ENCODE measurements at places on chromosomes 16 and 17.

DNA sequence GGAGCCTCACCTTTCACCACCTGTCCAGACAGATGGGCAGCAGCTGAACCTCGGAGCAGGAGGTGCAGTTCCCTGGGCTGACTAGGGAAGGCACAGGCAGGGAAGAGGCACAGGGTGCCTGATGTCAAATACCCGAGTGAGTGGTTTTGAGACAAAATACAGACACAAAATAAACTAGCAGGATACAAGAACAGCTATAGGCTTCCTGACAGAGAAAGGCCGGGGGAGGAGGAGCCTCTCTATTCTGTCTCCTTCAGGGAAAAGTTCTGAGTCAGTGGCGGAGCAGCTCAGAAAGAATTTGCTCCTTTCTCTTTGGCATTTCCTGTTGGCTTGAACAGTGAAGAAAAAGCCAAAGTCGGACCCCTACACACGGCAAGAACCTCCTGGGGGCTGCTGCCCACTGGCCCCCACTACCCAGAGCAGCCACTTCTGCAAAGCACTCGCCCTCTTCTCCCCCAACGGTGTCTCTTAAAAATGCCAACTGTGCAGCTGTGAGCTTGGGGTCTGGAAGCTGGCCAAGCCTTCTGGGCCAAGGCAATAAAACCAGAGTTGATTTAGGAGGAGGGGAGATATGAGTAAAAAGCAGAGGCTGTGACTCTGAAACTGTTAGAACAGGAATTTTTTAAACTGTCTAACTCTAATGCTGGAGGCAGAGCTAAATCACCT lies 14.4 kb upstream of the FAAP100 start:
- DNase-seq, result peak; percentile 72

DNA sequence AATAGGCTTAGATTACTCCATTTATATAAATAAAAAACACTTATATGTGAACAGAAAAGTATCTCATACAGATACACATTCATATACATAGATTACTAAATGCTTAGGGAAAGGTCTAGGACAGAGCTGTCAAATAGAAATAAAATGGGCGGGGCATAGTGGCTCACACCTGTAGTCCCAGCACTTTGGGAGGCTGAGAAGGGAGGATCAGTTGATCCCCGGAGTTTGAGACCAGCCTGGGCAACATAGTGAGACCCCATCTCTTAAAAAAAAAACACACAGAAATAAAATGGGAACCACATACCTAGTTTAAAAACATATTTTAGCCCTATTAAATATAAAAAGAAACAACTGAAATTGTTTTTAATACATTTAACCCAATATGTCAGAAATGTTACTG lies 58.9 kb downstream of the CFDP1 start:
- no peak for DNase-seq

DNA sequence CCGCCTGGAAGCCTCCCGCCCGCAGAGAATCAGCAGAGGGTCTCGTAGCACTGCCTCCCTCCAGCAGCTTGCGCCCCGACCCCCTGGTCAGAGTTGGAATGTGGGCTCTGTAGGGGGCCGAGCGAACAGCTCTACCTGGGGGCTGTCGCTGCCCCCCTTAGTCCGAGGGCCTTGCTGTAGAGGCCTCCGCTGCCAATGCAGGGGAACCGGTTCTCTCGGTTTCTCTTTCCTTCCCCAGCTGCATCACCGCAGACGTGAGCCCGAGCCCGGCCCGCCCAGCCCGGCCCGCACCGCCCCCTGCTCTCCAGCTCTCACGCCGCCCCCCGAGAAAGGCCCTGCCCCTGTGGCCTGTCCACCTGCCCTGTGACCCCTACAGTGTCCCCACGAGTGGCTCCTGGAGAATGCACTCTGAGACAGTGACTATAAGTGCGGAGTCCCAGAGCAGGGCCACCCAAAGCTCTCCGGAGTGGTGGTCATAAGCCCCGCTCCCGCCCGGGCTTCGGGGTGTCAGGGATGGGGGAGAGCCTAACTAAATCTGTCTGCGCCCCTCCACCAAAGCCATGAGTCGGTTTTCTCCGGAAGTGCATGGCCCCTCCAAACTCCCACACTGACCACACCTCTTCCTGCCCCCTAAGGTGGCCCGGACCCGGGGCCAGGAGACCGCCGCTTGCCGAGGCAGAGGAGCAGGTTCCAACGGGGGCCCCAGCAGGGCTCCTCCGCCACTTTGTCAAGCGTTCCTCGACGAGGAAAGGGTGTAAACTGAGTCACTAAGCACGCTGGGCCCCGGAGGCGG lies 1.7 kb downstream of the ARHGAP27 start:
- DNase-seq, result no peak

- DNase-seq, result no peak
Observed at GRCh38 chr16:12458591-12459358, 344.9 kb downstream of the CPPED1 start.

- no peak for DNase-seq
Observed at GRCh38 chr17:17042384-17042736, at the start of gene MPRIP. Gene MPRIP, plus strand, starts transcription at chr17:17042457. Its CDS starts 392 bp downstream, at chr17:17042849.

DNA sequence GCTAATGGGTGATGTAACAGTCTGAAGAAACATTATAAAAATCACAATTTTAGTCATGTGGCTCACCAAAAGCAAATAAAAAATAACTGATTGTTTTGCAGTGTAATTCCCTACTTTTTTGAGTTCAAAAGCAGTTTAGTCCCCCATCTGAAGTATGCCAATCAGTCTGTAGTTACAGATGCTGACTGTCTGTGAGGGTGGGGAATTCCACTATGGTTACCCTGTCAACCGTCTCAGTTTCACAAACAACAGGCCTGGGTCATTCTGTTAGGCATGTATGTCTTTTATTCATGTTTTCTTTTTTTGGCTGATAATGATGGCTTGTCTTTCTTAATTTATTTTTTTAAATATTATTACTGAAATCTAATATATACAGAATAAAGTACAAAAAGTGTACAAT lies 69.3 kb downstream of the STXBP4 start:
- DNase-seq, result no peak

- DNase-seq, result no peak
Observed at GRCh38 chr17:71792966-71793365, 327.9 kb upstream of the SOX9 start.

DNA sequence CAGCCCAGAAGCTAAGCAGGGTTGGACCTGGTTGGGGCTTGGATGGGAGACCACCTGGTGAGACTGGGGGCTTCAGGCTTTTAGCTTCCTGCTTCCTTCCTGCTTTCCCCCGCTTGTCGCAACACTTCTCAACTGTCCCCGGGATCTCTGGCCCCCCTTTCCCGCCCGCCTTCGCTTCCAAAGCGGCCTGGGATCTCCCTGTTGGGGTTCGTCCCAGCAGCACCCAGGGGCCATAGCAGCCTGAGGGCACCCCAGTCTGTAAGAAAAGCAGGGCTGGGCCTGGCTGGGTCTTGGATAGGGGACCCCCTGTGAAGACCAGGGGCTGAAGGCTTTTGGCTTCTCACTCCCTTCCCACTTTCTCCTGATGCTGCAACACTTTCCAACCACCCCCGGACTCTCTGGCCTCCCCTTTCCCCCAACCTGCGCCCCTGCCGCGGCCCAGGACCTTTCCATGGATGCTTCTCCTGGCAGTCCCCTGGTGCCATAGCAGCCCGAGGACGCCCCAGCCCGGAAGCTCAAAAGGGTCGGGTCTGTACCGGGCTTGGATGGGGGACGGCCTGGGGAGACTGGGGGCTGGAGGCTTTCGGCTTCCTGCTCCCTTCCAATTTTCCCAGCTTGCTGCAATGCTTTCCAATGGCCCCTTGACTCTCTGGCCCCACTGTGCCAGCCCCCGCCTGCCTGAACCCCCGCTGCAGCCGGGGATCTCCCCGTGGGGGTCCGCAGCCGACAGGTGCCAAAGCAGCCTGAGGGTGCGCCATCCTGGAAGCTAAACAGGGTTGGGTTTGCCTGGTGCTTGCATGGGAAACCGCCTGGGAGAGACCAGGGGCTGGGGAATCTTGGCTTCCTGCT lies 2276.2 kb downstream of the TP53TG3F start:
- no peak for DNase-seq

- DNase-seq, result no peak
Observed at GRCh38 chr17:69900829-69901228, 174.2 kb upstream of the KCNJ16 start.

DNA sequence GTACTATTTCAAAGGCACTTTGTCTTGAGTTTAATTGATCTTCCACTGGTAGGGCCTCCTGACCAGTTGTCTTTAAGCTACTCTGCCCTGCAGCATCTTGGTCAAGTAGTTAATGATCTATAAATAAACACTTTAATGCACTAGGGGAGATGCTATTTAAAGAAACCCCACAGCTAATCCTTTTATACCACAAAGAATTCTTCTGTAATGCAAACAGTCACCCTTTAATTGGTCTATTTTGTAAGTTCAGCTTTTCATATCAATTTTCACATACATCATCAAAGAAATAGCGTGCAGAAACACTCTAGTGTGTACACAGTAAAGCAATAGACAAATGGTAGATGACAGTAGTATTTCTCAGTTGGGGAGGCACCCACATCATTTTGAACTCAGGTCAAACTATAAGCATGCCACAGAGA lies 70.3 kb downstream of the PMP22 start:
- no peak for DNase-seq

GRCh38 chr16:54493594-54493993 lies 207.0 kb upstream of the IRX3 start:
- DNase-seq, result no peak

GRCh38 chr17:48351911-48352332 lies 78.1 kb downstream of the SKAP1 start:
- DNase-seq, result no peak

- no peak for DNase-seq
Observed at GRCh38 chr17:65584604-65585521, 23.4 kb upstream of the AXIN2 start.

DNA sequence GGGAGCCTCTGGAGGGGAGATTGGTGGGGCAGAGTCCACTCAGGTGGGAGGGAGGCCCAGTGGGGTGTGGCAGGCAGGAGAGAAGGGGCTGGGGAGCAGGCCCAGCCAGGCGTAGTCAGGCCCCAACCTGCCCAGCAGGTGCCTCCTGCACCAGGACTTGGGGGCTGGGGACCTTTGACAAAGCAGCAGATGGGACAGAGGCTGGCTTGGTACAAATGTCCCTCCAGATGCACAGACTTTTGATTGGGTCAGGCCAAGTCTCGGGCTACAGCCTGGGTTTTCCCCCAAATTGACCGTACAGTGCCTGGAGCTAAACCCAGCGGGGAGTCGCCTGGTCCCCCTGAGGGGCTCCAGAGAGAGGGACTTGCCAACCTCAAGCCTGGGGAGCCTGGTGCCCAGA lies 411 bp downstream of the GGT6 start:
- no peak for DNase-seq

DNA sequence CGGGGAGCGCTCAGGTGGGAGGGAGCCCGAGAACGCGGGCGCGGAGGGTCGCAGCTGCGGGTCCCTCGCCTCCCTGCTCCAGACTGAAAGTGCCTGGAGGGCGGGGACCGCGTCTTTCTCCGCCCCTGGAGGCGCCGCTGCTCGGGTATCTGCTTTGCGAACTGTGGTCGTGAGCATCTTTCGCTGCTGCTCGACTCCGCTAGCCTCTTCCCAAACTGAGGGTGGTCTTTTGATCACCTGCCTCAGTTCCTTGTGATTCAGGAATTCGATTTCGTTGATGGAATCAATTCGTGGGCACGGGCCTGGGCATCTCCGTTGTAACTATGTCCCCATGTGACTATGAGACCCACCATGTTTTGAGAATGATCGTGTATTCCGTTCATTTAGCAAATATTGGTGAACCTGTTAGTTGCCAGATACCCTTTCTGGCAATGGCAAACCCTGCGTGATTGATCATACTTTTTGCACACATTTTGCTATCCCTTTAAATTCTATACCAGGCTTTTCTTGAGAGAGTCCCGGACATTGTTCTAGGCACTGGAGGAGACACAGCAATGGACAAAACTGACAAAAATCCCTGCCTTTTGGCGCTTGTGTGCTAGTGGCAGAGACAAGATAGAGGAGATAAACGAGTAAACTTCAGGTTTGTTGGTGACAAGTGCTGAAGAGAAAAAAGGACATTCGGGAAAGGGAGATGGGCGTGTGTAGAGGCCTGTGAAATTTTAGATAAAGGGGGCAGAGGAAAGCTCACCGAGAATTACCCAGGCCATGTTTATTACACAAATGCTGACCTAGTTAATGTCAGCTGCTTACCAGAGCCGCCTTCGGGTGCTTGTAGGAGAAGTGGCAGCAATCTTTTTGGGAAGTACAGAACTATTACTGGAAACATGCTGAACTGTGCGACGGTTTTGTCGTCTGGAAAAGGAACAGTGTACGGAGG lies 948 bp downstream of the UTP18 start:
- peak; percentile 17 for DNase-seq

- no peak for DNase-seq
Observed at GRCh38 chr17:7097940-7098339, 16.7 kb downstream of the ASGR2 start.

GRCh38 chr16:3383045-3383448 lies 17.8 kb downstream of the ZSCAN32 start:
- DNase-seq, result no peak

GRCh38 chr16:46961373-46962353 lies 11.8 kb downstream of the DNAJA2 start:
- DNase-seq, result no peak

- DNase-seq, result no peak
Observed at GRCh38 chr17:13003454-13003851, 14.4 kb downstream of the ELAC2 start.

- peak; percentile 66 for DNase-seq
Observed at GRCh38 chr17:75587675-75588595, at the start of gene MYO15B. Gene MYO15B, plus strand, starts transcription at chr17:75587800. Its CDS starts 258 bp downstream, at chr17:75588058.

- no peak for DNase-seq
Observed at GRCh38 chr17:9887508-9887907, 17.6 kb downstream of the RCVRN start.

DNA sequence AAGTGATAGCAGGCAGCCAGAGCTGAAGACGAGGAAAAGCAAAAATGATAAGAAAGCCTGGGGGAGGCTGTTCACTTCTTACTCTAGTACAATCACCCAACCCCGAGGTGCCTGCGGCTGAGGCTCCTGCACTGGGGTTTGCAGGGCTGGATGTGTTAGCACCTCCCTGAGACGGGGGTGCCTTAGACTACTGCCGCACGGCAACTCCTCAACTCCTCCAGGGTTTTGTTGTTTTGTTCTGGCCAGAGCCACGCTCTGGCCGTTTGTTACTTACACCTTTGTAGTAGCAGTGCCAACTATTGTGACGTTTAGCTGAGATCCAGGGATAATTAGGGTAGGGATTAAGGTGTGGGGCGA lies 51.5 kb downstream of the LDHD start:
- DNase-seq, result peak; percentile 83

All from testis (tissue), 5 donors.